T1000 (cell line): ENCODE measurements at places on chromosomes 4 and X.

DNA sequence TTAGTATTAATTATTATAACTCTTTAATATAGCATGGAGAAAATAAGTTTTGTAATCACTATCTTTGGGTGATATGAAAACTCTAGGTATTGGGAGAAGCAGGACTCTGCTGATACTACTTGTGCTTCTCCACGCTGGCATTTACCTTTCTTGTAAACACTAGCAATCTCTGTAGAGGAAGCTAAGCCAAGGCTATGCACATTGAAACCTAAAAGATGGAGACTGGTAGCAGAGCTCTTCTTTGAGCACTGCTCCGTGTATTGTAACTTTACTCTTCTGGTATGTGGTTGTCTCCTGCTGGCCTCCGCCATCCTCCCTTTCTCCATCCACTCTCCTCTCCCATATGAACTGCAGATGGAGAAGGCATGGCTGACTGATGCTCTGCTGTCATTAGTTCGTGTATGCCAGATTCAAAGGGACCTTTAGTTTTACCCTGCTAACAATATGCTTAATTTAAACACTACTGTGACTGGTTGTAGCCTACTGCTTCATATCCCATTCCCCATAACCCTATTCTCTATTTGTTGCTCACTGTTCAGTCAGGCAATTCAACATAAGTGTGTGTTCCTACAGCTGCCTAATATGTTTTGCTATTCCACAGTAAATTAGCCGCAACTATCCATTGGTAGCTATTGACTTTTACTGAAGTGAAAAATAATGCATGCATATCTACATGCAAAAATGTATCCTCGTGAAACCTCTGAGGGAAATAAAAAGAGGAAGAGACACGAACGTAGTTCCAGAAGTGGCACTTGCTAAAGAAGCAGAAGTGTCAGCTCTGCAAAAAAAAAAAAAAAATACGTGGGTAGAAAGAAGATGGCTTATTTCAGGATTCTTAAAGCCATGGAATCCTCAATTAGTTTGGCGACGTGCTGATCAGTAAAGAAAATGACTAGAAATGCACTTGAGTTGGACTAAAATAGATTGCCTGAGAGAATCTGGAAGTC is 55.6 kb upstream of the CCSER1 start:
- DNase-seq, result no peak

DNA sequence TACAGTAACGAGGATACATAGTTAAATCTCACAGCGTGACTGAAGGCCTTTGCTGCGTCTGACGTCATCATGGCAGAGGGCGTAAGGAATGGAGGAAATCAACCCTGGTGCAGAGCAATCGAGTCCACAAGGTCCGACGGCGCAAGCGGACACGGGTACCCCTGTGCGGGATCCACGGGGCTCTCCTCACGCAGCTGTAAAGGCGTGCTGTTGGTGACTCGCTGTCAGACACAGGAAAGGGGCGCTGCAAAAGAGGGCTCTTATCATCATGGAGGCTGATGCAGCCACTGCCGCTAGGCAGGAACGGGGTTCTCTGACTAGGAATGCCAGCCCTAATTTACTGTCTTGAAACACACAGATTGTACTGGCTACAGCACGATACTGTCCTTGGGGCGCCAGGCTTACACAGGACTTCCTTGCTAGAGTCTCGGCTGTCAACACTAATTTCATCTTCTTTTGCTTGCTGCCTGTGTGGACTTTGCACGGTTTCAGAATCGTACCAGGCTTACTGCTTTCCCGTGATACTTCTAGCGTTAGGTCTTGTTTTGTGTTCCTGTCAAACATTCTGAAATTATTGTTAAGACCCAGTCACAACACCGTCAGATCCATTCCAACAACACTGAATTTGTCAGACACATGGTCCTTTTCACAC is 13.6 kb downstream of the RNF212 start:
- no peak for DNase-seq

DNA sequence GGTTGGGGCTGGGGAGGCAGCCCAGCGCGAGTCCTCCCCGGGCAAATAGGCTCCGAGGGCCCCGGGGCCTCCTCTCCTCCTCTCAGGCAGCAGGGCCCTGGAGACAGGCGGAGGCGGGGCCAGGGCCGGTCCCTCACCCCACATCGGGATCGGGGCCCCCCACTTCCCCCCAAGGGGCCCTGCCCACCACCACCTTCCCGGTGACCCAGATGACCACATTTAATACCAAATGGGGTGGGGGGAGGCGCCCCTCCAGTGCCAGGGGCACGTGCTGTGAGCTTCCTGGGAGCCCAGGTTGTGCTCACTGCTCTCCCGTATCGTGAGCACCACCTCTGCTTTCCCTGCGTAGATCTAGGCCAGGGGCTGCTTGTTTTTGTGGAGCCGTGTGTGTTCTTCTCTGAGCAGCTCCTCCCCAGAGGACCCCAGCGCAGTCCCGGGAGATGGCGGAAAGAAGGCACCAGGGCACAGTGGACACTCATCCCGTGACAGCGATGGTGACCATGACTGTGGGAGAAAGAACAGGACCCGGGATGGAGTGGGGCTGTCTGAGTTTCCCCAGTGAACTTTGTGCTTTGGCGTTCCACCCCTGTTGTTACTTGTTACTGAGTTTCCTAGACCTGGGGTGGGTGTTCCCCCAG is 2.1 kb downstream of the PNMA6A start:
- no peak for DNase-seq

DNA sequence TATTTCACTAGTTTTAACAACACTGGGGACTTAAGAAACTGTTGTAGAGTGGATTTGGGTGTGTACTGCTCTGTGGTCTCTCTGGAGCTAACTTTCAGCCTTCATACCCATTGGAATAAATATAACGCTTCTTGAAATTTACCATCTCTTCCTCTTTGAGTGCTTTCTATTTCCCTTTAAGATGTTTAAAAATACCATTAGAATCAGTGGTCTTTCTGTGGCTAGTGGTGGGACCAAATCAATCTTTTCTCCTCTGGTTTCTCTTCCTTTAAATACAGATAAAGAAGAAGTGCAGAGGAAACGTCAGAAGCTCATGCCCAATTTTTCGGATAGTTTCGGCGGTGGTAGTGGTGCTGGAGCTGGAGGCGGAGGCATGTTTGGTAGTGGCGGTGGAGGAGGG is 92.0 kb downstream of the NFKB1 start:
- no peak for DNase-seq

DNA sequence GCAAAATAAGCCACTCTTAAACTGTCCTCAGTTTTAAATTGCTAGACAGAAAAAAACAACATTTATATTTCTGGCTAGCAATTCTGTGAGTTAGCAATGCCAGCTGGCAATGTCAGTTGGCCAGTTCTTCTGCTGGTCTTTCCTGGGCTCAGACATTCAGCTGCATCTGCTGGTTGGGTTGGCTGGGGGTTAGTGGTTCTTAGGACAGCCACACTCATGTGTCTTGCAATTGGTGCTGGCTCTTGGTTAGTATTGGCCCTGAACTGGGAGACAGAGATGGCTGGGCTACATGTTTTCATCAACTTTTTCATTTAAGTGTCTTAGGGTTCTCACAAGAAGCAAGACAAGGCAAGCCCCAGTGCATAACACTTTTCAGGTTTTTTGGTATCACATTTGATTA is 48.0 kb upstream of the PDLIM5 start:
- DNase-seq, result no peak

DNA sequence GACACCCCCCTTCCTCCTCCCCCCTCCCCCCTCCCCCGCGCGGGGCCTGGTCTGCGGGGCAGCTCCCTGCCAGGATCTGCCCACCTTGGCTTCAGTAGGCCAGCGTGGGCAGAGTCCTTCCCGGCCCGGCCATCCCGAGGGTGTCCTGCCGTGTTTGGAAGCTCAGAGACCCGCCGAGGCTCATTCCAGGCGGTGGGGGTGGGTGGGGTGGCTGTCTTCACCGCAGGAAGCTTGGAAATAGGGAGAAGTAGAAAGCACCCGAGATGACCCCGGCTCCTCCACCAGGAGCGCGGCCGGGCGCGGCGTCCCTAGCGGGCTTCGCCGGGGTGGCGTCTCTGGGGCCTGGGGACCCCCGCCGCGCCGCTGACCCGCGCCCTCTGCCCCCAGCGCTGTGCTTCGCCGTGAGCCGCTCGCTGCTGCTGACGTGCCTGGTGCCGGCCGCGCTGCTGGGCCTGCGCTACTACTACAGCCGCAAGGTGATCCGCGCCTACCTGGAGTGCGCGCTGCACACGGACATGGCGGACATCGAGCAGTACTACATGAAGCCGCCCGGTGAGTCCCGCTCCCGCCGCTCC is 1.6 kb downstream of the NAT8L start:
- DNase-seq, result no peak

GRCh38 chrX:13938051-13938828 is 91.5 kb downstream of the GEMIN8 start:
- DNase-seq, result no peak

DNA sequence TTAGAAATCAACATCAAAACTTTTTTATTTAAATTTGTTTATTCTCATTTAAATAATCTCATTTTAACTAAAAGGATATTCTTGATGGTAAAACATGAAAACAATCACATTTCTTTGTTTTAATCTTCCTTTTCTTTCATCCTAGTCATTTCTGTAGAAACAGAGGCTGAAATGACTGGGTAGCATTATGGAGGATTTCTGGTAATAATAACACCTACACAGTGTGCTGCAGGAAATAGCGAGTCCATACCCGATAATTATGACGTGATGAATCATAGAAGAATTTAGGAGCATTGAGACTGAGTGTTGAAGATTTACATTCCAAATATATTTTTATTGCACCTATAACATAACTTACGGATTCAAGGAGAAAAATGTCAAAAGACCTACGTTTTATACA is 31.4 kb upstream of the BBS12 start:
- DNase-seq, result no peak

GRCh38 chr4:20752641-20753040 is 52.4 kb downstream of the PACRGL start:
- no peak for DNase-seq

- no peak for DNase-seq
Measured at GRCh38 chr4:53713767-53714166, 122.5 kb upstream of the LNX1 start.

GRCh38 chr4:82104578-82104977 is 269.2 kb downstream of the HNRNPD start:
- DNase-seq, result no peak

GRCh38 chr4:153211986-153212728 is 7.9 kb downstream of the TRIM2 start:
- DNase-seq, result no peak

DNA sequence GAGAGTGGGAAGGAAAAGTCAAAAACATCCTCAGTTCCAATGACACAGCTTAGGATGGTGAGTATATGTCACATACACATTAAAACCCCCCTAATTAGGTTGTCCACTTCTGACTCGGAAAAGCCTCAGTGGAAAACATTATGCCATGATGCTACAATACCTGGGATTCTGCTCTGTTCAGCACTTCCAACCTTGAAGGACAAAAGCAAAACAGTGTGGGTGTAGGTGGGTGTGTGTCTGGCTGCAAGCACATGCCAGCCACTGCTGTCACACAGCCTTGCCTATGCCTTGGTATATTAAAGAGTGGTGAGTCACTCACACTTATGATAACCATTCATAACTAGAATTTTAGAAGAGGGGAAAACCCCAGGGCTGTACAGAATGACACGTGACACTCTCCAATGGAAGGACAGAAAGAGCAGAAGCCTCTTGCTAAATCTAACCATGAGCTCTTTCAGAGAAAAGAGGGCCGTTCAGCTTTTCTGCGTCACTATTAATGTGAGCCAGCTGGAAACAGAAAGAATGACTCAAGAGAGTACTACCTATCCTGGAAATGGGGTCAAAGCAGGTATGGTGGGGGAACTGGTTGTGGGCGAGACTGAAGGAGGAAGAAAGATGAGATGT is 159.6 kb downstream of the TET2 start:
- DNase-seq, result no peak

DNA sequence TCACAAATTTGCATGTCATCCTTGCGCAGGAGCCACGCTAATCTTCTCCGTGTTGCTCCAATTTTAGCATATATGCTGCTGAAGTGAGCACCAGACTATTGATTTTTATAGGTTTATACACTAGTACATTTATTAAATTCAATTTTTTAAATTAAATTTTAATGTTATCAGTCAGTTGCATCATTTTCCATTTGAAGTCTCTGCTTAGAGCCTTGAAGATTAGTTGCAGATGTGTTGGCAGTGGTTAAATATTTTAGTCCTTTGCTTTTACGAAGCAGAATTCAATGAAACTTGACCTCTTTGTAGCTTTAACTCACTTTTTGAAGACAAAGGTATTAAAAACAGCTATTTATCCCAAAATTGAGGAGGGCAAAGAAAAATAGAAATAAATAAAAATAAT is 16.5 kb downstream of the TRAPPC11 start:
- no peak for DNase-seq

DNA sequence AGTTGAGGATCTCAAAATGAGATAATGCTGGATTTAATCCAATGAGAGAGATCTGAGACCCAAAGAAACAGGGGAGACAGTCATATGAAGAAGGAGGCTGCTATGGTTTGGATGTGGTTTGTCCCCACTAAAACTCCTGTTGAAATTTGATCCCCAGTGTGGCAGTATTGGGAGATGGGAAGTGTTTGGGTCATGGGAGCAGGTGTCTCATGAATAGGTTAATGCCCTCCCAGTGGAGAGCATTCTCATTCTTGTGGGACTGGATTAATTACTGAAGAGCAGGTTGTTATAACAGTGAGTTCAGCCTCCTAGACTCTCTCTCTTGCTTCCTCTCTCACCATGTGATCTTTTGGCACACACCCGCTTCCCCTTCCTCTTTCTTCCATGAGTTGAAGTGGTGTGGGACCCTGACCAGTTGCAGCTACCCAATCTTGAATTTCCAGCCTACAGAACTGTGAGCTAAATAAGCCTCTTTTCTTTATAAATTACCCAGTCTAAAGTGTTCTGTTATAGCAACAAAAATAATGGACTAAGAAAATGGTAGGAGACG is 70.3 kb downstream of the PPEF2 start:
- no peak for DNase-seq

- DNase-seq, result no peak
Measured at GRCh38 chrX:100743009-100743607, 11.2 kb upstream of the SYTL4 start.

GRCh38 chrX:107298276-107298675 is 91.9 kb downstream of the DNAAF6 start:
- DNase-seq, result no peak

- DNase-seq, result no peak
Measured at GRCh38 chr4:31086756-31087330, 366.7 kb downstream of the PCDH7 start.

GRCh38 chrX:97619499-97619898 is 735.8 kb downstream of the RPA4 start:
- DNase-seq, result no peak

DNA sequence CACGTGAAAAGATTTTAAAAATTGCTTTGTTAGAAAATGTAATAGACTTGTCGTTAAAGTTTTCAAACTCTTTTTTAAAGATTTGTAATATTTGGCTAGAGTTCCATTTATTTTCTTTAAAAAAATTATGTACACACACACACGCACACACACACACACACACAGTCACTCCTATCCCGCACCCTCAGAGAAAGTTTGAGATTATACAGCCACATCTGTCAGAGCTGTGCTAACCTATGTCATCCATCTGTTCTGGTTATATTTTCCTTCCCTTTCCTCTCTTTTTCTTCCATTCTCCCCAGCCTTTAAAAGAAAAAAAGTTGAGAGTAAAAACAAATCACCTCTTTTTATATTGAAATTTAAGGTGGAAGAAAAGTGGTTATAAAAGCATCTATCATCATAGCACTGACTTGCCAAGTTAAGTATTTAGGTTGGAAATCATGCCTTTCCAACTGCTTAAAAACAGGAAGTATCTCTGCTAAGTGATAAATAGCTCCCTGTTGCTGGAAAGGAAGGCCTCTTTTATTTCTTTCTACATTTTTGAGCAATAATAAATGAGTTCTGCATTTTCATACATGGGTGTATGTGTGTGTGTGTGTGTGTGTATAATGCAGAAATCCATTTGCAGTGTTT is 163.3 kb upstream of the SPRY1 start:
- DNase-seq, result no peak

GRCh38 chrX:45743081-45743533 is 542.4 kb upstream of the DIPK2B start:
- peak; percentile 3 for DNase-seq
